ENCODE measurements at places on chromosomes 12 and 14.
A peak's percentile ranks its signal among the peaks of the same experiment; 100 is the strongest.

DNA sequence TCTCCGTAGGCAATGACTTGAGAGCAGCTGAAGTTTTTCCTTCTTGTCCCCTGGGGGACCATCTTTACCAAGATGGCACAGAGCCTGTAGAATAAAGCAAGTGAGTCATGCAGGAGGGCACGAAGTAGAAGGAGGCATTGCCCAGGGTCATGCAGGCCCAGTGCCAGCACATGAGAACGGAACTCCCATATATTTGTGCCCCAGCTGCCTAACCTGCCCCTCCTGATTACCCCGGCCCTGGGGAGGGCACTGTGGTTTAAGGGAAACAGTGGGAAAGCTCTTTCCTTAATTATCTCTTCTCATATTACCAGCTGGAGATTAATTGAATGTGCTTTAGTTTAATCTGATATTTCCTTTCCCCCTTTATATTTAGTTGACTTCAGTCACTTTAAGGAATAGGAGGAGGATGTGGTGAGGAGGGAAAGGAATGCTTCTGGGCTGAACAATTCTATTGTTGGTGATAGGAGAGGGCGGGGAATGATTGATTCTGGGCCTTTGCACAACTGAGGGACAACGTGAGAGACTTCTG is 51.9 kb downstream of the RASSF8 start:
- DNase-seq: no peak

GRCh38 chr12:115964626-115965025 is 312.9 kb downstream of the MED13L start:
- DNase-seq: no peak

- no peak for DNase-seq
Observed at GRCh38 chr14:59214702-59215302, 26.3 kb downstream of the DAAM1 start.

GRCh38 chr12:123905319-123905925 is 67.2 kb downstream of the CCDC92 start:
- no peak for DNase-seq

DNA sequence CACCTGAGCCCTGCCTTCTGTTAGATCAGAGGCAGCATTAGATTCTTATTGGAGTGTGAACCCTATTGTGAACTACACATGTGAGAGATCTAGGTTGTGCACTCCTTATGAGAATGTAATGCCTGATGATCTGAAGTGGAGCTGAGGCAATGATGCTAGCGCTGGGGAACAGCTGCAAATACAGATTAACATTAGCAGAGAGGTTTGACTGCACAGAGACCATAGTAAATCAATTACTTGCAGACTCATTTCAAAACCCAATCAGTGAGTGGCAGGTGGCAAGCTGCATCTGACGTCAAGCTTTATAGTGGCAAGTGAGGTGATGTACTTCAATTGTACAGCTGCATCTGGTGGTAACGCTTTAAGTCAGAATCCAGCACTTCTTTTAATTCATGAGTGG is 141.6 kb downstream of the GPHN start:
- no peak for DNase-seq

DNA sequence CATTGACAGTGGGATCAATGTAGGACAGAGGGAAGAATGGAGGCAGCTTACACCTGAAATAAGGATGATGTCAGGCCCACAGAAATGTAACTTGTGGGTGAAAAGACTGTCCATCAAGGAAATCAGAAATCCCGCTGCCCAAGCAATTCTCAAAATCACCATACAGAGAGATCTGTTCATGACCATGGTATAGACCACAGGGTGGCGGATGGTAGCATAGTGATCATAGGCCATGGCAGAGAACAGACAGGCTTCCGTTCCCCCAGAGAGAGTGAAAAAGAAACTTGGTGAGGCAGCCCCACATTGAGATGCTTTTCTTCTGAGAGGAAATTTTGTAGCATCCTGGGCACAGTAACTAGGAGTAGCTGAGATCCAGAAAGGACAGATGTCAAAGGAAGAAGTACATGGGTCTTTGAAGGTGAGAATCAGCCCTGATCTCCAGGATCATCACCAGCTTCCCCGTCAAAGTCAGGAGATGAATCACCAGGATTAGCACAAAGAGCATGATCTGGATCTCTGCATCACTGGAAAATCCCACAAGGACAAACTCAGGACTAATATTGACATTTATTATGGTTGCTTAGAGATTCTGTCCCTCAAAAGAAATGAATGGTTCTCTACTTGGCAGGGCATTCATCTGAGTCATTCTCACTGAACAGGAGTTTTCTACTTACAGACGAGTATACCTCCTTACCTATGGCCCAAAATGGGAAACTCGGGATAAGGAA is 5.5 kb upstream of the ZNF641 start:
- DNase-seq: no peak

- DNase-seq: no peak
Observed at GRCh38 chr12:2681450-2682205, 113.1 kb upstream of the FKBP4 start.

DNA sequence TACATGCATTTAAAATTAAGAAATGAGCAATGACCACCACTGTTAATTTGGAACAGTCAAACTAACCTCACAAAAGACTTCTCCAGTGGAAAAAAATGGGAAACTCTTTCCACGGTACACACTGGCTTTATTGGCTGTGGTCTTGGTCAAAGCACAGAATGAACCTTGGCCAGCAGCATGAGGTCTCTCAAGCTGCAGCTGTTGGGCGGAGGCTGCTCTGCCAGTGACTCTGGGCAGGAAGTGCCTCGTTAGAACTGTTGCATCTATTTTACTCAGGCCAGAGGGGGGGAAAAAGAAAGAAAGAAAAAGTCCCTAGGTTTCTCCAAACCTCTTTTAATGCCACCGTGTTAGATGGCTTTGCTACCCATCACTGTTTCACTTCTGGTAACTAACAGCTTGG is 279.8 kb upstream of the DIO2 start:
- DNase-seq: peak; percentile 68

GRCh38 chr12:13163868-13164635 is 32.5 kb upstream of the EMP1 start:
- DNase-seq: no peak

- no peak for DNase-seq
Observed at GRCh38 chr14:99395909-99396530, 84.6 kb downstream of the SETD3 start.

DNA sequence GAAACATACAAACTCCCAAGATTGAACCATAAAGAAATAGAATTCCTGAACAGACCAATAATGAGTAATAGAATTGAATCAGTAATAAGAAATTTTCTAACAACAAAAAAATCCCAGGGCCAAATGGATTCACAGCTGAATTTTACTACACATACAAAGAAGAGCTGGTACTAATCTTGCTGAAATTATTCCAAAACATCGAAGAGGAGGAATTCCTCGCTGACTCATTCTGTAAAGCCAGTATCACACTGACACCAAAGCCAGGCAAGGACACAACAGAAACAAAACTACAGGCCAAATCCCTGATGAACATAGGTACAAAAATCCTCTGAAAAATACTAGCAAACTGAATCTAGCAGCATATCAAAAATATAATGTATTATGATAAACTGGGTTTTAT is 367.8 kb upstream of the CLEC14A start:
- no peak for DNase-seq

DNA sequence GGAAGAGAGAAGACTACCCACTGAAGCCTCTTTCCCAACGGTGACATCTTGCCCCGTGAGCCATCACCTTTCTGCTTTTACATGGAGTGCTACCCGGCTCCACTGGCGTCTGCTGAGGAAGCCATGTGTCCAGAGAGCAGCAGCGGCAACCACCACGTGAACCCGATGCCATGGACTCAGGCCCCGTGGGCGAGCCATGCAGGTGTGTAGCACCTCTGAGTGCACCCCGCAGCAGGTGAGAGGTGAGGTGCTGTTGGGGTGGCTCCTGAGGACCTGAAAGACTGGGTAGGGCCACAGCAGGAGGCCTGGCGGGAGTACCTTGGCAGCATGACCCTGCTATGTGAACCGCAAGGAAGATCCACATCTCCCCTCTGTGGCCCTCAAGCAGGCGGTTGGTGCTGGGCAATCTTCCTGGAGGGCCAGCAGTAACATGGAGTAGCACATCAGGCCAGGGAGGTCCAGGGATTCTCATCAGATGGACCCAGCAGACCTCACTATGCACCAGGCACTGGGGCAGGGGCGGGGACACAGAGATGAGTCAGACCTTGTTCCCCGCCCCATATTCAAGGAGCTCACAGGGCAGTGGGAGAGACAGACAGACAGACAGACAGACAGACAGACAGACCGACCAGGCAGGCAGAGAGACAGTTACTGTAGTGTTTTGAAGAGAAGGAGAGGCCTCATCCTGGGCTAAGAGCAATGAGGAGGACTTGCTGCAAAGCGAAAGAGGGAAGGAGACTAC is 129.6 kb downstream of the PAPOLA start:
- DNase-seq: no peak

DNA sequence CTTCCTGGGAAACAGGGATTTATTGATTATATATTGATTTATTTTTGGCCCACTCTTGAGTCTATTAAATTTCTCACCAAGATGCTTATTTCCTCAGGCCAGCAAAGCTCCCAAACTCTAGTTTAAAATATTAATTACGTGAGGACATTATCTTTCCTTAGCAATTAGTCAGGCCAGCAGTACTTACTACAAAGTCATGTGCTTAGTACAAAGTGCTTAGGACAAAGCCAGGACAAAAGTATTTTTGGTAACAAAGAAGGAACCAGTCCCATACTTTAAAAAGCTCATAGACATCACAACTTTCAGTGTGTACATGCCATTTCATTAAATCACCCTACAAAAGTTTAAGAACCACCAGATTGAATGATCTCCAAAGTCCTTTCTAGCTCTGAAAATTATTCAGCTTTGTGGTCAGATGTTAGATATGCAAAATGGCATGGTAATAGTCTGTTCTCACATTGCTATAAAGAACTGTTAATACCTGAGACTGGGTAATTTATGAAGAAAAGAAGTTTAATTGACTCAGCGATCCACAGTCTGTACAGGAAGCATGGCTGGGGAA is 94.7 kb upstream of the PWP1 start:
- DNase-seq: no peak

DNA sequence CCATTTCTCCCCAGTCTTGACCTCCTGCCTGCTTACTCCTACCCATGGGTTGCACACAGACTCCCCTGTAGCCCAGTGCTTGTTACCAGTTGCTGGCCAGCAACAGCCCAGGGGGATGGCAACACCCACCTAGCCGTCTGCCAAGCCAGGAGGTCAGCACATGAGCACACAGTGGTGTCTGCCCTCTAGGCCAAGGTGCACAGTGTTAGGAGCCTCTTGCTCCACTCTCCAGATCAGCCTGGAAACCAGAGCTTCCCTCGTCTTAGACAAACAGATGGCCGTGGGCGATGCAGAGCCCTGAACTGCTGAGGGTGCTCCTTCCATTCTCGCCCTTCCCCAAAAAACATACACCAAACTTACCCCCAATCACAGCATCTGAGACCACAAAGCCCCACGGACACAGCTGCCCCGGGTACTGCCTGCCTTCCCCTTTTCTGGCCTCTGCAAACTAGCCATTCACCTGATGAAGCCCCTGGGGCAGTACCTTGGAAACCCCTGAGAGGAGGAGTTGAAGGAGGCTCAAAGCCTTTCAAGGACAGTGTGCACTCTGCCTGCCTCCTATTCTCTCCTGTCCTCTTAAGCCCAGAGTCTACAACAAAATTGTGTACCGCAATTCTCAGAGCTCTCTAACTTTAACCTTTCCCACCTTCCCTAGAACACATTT is 1.0 kb upstream of the GPD1 start:
- no peak for DNase-seq

- no peak for DNase-seq
Observed at GRCh38 chr14:33475623-33476022, 475.3 kb downstream of the EGLN3 start.

GRCh38 chr14:94378527-94379290 is 9.7 kb downstream of the SERPINA1 start:
- no peak for DNase-seq

DNA sequence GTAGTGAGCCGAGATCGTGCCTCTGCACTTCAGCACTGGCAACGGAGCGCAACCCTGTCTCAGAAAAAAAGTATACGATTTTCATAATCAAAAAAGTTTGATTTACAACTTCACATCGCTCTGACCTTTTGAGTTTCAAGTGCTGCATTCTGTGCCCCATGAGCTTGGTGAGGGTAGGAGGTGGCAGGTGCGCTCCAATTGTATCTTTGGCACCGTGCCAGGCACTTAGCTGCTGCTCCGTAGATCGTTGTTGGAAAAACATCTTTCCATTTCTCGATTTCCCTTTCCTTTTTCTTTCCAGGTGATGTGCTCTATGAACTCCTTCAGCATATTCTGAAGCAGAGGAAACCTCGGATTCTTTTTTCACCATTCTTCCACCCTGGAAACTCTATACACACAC is 203.7 kb downstream of the ETV6 start:
- DNase-seq: no peak

GRCh38 chr14:105528586-105529318 is 2.4 kb downstream of the TMEM121 start:
- DNase-seq: no peak

GRCh38 chr12:95146769-95147168 is 70.5 kb downstream of the FGD6 start:
- no peak for DNase-seq

DNA sequence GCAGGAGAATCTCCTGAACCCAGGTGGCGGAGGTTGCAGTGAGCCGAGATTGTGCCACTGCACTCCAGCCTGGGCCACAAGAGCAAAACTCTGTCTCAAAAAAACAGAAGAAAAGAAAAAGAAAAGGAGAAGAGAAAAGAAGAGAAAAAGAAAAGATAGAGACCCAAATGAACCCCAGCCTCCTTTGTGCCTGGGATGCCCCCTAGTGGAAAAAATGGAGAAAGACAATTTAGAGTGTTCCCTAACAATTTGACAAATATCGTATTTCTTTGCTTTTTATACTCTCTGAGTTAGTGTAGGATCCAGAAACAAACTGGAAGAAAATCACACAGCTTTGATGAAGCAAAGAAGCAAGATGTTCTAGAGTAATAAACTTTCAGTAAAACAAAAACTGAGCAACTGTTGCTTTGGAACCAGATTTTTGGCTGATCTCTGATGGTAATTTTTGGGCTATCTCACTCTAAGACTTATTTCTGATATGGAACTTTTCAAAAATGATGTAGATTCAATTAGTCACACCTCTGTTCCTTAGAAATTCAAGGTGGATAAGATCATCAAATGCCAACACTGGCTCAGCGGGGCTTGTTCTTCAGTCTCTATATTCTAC is 18.6 kb upstream of the PRKAB1 start:
- no peak for DNase-seq
